ENCODE measurements at places on chromosomes 1 and 21.

GRCh38 chr1:223364685-223365382 is 858 bp upstream of the SUSD4 start:
- no peak for DNase-seq

DNA sequence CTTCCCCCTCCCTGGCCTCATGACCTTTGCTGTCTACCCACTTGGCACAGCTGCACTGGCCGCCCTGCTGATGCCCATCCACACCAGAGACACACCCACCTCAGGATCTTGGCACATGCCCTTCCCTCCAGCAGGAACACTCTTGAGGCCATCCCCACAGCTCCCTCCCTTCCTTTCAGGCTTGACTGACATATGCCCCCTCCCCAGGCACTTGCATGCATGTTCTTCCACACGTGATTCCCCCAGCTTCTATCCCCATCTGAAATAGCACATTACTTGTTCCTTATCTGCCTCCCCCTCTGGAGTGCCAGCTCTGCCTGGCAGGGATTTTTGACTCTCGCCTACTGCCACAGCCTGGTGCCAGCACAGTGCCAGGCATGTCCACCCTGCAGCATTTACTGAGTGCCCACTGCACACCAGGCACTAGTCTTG is 98.5 kb upstream of the SLC25A33 start:
- no peak for DNase-seq

DNA sequence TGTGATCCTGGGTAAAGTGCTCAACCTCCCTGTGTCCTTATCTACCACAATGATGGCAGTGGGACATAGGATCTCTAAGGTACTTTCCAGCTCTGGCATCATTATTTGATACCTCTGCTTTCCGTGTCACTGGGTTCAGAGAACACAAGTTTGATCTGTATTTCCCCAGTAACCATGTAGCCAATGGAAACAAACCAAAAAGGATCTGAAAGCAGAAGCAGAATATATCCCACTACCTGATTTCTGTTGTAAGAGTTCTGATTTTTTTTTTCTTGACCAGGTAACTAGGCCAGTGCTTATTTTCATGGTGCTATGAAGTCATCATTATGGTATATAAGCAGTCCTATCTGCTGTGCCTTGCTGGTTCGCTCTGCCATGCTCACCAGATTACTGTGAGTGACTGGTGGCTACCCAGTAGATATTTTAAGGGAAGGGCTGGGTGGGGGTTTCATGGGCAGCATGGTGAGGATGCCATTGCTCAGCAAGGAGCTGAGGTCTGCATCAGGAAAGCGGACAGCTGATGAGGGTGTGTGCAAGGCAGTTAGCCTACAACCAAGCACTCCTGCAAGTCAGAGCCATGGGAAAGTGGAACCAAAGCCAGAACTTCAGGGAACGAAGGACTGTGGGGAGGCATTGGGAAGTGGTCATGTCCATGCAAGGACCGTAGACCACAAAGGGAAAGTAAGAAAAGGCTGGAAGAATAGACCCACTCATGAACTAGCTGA is 104.9 kb upstream of the EDEM3 start:
- DNase-seq = no peak

DNA sequence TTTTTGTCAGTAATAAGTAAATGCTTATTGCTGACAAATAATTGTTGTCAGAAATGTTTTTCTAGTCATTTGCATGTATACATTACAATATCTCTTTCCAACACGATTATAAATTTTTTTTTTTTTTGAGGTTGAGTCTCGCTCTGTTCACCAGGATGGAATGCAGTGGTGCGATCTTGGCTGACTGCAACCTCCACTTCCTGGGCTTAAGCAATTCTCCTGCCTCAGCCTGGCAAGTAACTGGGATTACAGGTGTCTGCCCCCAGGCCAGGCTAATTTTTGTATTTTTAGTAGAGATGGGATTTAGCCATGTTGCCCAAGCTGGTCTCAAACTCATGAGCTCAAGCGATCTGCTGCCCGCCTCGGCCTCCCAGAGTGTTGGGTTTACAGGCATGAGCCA is 72.0 kb upstream of the ATF3 start:
- no peak for DNase-seq

DNA sequence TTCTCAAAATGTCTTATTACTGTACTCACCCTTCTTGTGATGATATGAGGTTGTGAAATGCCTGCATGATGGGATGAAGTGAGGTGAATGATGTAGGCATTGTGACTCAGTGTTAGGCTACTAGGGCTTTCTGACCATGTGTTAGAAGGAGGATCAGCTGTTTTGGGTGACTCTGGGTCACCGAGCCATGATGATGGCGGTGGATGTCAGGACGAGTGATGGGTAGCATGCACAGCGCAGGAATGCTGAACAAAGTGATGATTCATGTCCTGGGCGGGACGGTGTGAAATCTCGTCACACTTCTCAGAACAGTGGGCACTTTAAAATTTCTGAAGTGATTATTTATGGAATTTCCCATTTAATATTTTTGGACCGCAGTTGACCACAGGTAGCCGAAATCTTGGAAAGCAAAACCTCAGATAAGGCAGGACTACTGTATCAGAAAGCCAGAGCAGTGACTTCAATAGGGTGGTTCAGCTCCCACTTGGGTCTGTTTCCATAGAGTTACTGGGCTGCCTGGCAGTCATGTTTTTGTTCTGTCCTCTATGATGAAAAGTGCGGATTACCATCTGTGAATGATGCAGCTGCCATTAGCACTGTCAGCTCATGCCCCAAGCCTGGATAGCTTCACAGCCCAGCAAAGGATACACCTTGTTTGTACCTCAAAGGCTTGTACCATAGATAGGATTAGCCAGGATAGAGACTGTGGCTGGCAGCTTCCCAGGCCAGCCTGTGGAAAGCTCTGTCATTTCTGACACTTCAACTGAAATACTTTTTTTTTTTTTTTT is 26.6 kb downstream of the IL6R start:
- DNase-seq = no peak

DNA sequence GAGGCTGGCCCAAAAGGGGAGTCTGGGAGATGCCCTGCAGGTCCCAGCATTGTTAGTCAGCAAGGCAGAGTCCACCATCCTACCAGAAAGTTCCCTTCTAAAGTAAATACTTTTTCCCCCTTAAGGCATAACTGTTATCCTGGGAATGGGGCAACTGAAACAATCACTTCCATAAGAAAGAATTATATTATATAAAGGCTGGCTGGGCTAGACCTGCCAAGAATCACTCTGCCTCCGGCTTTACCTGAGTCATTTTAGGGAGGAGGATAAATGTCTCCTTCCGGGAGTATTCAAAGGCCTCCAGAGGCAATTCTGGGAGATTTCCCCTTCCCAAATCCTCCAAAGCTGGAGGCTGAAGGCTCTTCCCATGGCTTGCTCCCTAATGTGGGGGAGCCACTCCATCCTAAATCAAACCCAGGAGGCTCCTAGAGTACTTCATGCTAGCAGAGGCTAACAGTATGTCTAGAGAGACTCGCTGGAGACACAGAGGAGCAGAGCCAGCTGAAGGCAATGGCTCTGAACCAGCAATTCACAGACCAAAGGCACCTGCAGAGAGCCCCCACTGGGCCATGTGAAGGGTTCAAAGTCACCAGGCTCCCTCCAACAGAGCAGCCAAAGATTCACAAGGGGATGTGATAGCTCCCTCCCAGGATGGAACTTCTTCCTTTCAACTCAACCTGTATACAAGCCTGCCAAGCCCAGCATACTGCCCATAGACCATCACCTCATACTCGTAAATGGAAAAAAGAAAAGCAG is 116.0 kb downstream of the ASTN1 start:
- no peak for DNase-seq

- DNase-seq = no peak
Measured at GRCh38 chr1:69073176-69073575, 494.5 kb upstream of the LRRC7 start.

DNA sequence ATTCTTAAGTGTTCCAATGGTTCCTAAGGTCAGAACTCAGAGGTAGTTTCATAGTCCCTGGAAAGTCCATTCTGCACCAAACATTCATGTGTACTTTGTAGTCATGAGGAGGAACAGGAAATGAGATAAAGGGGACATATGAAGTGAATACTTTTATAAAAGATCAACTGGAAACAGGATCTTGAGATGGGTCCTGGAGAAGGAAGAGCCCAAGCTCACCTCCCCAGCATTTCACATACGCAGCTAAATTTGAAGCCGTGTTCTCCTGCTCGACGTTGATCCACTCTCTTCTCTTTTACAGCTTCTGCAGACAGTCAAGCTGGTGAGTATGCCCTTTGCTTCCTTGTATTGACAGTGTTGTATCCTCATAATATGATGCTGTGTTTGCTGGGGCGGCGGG is 429 bp downstream of the FCGR2A start:
- no peak for DNase-seq

GRCh38 chr1:157279138-157279801 is 141.1 kb upstream of the ETV3 start:
- DNase-seq = no peak

- DNase-seq = no peak
Measured at GRCh38 chr1:226609836-226610455, 61.4 kb downstream of the STUM start.

DNA sequence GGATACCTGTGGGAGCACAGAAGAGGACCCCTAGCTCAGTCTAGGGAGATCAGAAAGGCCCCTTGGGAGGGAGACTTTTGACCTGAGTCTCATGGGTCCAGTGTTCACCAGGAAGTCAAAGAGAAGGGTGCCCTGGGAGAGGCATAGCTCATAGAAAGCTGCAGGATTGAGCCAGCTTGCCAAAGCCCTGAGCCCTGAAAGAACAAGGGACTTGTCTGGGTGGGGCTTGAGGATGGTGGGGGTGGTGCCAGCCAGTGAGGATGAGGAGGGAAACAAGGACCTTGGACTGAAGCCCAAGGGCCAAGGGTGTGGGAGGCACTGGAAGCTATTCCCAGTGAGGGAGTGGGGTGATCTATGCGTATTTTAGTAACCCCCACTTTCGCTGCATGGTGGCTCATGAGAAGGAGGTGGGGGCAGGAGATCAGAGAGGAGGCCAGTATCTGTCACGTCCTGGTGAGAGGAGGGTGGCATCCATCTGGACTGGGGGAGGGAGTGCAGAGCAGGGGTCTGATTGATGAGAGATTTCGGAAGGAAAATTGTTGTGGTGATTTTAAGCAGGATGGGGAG is 28.4 kb downstream of the DMBX1 start:
- DNase-seq = no peak

DNA sequence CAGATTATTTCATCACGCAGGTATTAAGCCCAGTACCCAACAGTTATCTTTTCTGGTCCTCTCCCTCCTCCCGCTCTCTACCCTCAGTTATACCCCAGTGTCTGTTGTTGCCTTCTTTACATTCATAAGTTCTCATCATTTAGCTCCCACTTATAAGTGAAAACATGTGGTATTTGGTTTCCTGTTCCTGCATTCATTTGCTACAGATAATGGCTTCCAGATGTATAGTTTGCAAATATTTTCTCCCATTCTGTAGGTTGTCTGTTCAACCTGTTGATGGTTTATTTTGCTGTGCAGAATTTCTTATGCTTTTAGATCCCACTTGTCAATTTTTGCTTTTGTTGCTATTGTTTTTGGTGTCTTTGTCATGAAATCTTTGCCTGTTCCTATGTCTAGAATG is 21.1 kb upstream of the KCNH1 start:
- no peak for DNase-seq

DNA sequence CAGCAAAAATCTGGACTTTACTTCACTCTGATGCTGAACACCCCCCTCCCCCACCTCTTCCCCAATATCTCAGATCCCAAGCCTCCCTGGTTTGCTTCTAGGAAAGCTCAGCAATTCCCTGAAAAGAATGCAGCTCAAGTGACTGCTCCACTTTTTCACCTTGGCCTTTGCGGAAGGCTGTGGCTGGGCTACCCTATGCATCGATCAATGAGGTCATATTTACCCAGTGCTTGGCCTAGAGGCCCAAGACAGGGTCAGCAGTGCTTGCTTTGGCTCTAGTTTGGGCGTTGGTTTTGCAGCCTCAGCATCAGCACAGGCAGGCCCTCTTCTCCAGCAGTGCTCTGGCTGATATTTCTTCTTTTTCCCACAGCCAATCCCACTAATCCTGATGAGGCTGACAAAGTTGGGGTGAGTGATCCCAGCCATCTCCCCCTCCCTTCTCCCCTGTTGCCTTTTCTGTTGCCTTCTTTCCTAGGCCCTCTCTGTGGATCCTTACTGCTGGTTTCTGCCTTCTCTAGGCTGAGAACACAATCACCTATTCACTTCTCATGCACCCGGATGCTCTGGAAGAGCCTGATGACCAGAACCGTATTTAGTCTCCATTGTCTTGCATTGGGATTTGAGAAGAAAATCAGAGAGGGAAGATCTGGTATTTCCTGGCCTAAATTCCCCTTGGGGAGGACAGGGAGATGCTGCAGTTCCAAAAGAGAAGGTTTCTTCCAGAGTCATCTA is 14.2 kb downstream of the FCGR2B start:
- peak; percentile 58 for DNase-seq

GRCh38 chr1:180040034-180040433 is 85.4 kb downstream of the CEP350 start:
- DNase-seq = no peak

DNA sequence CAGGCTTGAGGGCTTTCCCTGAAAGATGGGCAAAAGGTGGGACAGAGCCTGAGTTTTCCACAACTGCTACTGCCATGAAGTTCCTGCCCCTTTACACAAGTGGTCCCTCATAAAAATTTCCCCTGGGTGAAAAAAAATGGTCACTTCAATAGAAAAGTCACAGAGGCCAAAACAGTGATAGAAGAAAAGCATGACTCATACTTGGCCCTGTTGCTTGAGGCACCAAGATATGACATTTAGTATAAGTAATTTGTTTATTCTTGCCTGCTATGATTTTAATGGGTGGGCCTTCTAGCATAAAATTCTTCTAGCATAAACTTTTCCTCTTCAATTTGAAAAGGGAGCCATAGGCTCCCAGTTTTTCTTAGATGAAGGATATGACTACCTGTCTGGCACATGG is 280.2 kb downstream of the DPYD start:
- DNase-seq = no peak

GRCh38 chr1:19014765-19015164 is 58.3 kb upstream of the IFFO2 start:
- DNase-seq = no peak

- no peak for DNase-seq
Measured at GRCh38 chr1:52240592-52241210, 98.8 kb downstream of the ZFYVE9 start.

DNA sequence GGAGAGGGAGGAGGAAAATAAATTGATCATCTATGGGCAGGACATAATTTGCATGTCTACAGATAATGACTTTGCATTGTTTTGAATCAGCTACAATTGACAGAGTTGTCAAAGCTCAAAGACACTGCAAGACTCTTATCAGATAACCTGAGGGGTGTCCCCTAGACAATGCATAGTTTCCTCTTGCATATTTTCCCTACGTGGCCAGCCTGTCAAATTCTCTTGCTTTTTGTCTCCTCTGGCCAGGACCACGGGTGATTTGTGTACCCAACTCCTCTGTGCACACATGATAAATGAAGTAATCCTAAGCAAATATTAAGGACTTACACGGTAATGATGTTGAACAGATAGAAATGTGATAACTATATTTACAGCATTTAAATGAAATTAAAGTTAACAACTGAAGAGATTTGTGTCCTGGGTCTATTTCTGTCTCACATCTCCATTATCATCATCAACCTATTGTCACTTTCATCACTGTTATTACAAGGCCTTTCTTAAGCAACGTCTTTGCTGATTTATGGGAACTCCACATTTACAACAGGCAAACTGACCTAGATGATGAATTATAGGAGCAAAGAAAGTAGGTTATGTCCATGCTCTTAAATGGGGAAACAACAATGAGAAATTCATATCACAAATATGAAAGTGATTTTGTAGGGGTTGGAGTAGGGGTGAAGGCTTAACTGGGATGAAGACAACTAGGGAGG is 18.8 kb downstream of the BATF3 start:
- no peak for DNase-seq

- DNase-seq = no peak
Measured at GRCh38 chr1:78722521-78722920, 72.9 kb downstream of the IFI44 start.
